ENCODE measurements at places on chromosomes 16 and 17. TPM values are rescaled to one million over a fixed set of nuclear protein-coding genes. Genes with fewer than 3 reads are reported as not detected.
A peak's percentile ranks its signal among the peaks of the same experiment; 100 is the strongest.

The GAS7 gene
- 79.9 TPM for total RNA-seq

- no peak for DNase-seq
These were observed 51.3 kb upstream of the ADORA2B start for GRCh38 chr17:15893658-15894024.

The CX3CL1 gene
- not detected for total RNA-seq

DNA sequence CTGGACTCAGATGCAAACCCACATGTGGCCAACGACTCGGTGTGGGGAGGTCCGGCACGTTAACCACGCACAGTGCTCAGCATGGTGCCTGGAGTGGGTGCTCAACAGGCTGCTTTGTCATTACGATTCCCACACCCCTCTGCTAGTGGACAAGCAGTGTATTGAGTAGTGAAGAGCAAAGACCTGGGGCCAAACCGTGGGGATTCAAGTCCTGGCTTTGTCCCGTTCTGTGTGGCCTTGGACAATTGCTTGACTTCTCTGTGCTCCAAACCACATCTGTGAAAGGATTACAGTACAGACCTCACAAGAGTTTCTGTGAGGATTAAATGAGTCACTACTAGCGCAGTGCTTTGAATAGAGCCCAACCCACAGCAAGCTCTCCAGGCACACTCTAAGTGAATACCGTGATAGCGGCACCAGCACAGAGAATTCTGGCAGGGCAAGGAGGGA is 33.8 kb downstream of the TRPV2 start:
- peak; percentile 49 for DNase-seq

GRCh38 chr17:7137171-7137943 is 22.7 kb upstream of the ASGR2 start:
- no peak for DNase-seq

GRCh38 chr16:68961778-68962402 is 118.6 kb downstream of the TANGO6 start:
- no peak for DNase-seq

The SMIM36 gene
- total RNA-seq, result not detected

The KRT31 gene
- not detected for total RNA-seq

GRCh38 chr17:41777574-41778188 is 8.8 kb downstream of the JUP start:
- no peak for DNase-seq

DNA sequence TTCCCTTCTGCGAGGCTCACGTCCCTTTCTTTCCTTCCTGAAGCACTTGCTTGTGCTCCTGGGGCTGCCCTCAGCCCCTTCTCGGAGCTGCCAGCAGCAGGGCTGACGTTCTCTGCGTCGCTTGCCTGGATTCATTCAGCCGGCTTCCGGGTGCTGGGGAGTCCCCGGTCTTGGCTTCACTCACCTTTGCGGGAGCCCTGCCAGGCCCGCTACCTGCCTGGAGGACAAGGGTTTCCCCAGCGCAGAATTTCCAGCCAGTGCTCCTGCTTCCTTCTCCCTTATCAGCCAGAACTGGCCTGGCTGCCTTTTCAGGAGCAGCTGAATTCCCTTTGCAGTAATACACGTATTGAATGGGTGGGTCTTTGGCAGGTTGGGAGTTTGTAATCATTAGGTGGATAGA is 22.1 kb upstream of the IL17C start:
- DNase-seq, result no peak
